GM23248 (cell line): ENCODE measurements at places on chromosomes 12 and 14. TPM values are rescaled to one million over a fixed set of nuclear protein-coding genes. Genes with fewer than 3 reads are reported as not detected.

PLEKHD1 gene
- not detected in 2 replicates for total RNA-seq

- DNase-seq = no peak
These were observed 44.3 kb upstream of the STK38L start for GRCh38 chr12:27199638-27200300.

- no peak for DNase-seq
These were observed 341.1 kb downstream of the BTG1 start for GRCh38 chr12:91804533-91804932.

LAG3 gene
- not detected in 2 replicates for total RNA-seq

DNA sequence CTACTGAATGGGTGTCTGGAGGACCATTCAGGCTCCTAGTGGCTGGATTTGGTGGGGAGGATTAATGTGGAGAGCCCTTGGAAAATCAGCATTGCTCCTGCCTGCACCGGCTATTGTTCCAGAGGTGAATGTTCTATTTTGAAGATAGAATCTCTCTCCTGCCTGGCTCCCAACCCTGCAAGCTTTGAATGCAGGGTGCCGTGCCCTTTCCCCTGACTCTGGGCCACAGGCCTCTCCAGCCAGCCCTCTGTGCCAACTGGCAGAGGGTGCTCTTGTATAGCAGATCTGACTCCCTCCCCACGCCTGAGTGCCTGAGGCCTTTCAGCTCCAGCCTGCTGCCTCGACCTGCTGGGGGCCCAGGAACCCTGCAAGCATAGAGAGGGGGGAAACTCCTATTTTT is 106.8 kb downstream of the TMEM260 start:
- no peak for DNase-seq

DNA sequence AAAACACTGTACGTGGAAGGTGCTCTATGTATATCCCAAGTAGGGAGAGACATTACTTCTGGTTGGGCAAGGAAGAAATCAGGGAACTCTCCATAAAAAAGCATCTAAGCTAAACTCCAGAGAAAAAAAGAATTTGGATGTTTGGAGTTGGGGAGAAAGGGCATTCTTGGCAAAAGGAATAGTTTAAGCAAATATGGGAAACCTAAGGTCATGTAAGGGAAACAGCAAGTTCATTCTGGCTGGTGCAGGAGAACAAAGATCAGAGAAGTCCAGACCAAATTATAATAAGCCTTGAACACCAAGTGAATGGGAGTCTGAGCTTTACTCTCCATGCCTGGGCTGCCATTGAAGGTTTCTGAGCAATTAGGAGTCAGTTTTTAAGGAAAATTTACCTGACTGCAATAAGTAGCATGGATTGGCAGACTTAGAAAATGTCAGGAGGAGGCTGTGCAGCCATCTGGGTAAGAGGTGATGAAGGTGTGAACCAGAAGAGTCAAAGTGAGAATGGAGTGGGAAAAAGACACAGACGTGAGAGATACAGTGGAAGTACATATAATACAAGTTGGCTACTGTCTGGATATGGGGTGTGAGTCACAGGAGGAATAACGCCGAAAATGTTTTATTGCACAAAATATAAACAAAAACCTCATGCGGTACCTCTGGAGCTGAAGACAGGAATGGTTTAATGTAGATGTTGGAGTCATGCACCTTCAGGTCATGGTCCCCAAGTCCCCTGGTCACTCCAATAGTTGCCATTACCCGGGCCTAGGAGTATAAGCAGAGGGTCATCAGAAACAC is 222.6 kb downstream of the MON2 start:
- DNase-seq = no peak

DNA sequence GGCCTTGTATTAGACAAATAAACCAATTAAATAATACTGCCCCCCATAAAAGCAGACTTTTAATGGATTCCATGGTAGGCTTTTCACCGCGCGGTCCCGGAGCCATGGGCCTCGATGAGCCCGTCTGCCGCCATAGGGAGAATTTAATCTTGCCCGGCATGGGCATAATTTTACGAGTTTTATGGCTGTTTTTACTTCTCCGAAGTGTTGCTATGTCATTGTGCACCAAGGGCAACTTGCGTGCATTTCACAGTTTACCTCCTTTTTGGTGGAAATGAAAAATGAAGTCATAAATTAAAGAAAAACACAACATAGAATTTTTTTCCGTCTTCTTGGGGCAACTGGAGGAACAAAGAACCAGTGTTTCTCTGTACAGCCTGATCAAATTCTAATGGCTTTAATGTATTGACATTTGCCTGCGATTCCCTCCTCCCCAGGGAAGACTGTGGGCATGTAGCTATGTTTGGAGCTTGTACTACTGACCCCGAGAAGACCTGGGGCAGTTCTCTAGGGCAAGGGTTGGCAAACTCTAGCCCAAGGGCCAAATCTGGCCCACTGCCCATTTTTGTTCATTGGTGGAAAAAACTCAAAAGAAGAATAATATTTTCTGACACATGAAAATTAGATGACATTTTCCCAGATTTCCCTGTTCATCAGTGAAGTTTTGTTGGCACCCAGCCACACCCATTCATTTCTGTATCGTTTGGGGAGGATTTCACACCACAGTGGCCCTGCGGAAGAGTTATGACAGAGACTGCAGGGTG is 142.7 kb downstream of the CHST11 start:
- DNase-seq = no peak

- no peak for DNase-seq
These were observed 10.9 kb downstream of the ATP6V0A2 start for GRCh38 chr12:123723011-123723410.
